ENCODE measurements at places on chromosomes 3 and 15. TPM values are rescaled to one million over a fixed set of nuclear protein-coding genes. Genes with fewer than 3 reads are reported as not detected.

The EPHA6 gene
- total RNA-seq = 0.07 TPM

The HCN4 gene
- total RNA-seq = 0.38 TPM

The IL1RAP gene
- total RNA-seq = 5.7 TPM

The FBXO40 gene
- total RNA-seq = not detected

The PP2D1 gene
- not detected for total RNA-seq

The BSN gene
- total RNA-seq = 0.09 TPM

The SEMA3B gene
- 8.8 TPM for total RNA-seq

The ACY1 gene
- 25.9 TPM for total RNA-seq

The ENTPD3 gene
- not detected for total RNA-seq

The LMAN1L gene
- not detected for total RNA-seq

The ZNF620 gene
- 1.6 TPM for total RNA-seq
